ENCODE measurements at places on chromosomes 6 and 20.

- DNase-seq = no peak
Observed at GRCh38 chr20:34904202-34904621, 27.8 kb downstream of the ACSS2 start.

GRCh38 chr20:62212299-62212698, 7.8 kb downstream of the HRH3 start:
- no peak for DNase-seq

DNA sequence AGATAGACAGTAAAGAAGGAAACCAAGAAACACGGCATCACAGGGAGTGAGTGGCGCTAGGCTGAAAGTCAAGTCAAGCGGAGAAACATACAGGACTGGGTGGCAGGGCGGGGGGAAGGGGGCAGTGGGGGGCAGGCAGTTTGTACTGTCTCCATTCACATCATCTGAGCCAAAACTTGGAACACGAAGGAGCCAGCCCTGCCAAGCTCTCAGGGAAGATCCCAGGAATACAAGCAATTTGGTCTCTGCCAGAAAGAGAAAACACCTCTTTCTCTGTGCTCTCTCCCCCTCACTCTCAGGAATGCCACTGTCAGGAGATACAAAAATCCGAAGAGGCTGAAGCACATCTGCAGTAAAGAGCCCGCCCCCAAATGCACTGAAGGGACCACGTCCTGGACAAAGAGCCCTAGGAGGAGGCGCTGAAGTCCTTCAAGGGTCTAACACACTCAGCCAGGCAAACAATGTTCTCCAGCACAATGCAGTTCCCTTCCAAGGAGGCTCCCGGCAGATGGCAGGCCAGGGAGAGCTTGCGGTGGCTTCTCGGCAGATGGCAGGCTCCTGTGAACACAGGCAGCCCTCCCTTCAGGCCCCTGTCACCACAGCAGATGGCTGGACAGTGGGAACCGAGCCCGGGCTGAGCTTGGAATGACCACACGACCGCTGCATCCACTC, 90.0 kb downstream of the ATP9A start:
- no peak for DNase-seq

DNA sequence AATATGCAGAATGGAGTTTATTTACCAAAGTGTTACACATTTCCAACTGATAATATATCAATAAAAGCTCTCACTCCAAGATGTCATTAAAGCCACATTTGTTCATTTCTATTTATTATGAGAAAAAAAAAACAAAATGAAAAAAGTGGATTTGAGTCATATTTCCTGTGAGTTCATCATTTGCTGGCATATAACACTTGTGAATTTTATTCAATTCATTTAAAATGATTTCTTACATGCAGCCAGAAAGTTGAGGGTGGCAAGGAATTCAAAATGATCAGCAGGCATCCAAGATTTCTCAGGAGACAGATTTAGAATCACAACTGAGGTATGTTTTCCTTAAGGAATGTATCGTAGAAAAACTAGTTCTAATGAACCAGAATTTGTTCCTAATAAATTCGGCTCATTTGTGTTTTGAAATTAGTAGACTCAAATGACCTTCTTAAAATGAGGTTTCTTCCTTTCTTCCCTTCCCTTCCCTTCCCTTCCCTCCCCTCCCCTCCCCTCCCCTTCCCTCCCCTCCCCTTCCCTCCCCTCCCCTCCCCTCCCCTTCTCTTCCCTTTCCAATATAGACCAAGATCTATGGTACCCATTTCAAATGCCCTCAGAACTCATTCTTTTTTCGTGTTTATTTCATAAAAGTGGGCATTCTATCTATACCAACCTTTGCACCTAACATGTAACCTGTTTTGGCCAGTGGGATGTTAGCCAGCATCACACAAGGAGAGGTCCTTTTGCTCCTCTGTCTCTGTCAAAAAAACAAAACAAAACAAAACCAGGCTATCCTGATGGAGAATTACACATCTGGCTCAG, 357.9 kb upstream of the TSHZ2 start:
- no peak for DNase-seq

GRCh38 chr6:24016286-24016685, 109.7 kb upstream of the NRSN1 start:
- no peak for DNase-seq

DNA sequence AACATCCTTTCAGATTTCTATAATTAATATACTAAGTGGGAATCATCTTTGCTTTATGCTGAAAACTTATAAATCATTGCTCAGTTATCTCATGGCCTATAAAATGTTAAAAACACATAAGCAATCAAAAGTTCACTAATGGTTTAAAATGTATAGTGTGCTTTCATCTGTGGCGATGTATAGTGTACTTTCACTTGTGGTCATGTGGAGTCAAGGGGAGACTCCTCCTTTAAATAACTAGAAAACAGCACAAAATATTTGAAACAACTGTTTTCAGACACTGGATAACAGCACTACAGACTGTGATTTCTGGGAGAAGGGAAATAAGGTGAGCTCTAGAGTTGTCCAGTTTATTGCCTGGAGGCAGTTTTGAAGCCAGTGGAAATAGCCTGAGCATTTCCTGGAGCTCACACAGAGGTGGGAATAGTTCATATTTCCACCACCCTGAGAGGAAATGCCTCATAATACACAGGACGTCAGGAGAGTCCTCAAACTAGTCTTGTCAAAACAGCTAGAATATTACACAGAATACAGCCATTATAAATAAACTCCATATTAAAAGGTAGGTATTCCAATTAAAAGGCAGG, 89.4 kb downstream of the CEP162 start:
- DNase-seq = no peak

DNA sequence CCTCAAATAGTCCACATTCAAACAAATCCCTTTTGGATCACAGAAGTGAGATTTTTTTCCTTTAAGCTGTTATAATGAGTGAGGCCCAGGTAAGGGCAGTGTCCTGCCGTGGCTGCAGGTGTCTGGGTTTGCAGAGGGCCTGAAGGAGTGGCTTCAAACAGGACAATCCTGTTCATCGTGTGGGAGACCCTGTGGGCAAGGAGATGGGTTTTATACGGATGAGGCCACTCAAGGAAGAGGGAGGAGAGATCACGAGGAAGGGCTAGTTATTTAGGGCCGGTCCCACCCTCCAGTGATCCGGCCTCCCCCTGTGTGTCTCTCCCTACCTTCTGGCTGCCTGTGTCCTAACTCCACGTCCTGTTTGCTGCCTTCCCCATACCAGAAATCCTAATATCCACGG, 33.8 kb downstream of the PPP1R14C start:
- no peak for DNase-seq

GRCh38 chr6:53691667-53692133, 26.1 kb upstream of the KLHL31 start:
- DNase-seq = no peak

Data from CD4-positive, alpha-beta T cell treated with Interleukin-1 beta for 1 hour (primary cell).